ENCODE measurements at places on chromosomes 5 and 9.

DNA sequence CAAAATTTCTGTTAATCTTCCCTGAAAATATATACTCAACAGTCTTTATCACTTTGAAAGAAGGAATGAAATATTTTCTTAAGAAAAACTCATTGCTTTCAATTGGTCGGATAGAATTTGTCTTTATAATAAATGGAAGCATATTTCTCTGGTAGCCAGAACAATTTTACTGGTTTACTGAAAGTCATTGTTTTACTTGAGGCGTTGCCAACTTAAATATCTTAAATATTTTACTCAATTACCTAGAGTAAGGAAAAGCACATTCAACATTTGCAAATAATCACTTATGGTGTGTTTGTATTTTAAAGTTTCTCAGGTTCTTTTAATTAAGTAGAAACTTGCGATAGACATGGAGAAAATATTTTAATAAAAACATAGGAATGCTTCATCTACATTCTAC is 1181.7 kb downstream of the EFNA5 start:
- DNase-seq = no peak

DNA sequence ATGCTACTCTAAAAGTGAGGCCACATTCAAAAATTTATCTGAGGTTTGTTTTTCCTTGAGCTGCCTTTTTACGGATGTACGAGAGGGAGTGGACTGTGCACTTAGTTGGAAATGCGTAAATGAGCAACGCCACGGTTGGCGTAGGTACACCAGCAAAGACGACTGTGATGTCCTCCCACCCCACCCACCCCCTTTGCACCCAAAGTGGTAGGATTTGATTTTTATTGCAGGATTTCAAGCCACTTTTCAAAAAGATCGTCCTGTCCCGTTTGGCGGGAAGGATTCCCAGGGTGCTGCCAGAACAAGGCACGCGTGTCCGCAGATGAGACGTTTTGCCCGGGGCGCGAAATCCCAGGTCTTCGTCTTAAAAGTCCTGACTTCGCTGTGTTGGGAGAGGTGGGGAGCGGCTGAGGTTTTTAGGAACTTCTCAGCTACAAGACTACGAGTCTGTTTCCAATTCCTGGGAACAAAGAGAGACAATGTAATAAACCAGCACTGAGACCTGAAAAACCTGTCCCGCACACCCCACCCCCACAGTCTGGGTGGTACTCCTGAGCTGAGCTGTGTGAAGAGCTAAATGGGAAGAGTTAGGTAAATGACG is 1.0 kb upstream of the TLE1 start:
- no peak for DNase-seq

- no peak for DNase-seq
These were observed 27.5 kb upstream of the NCS1 start for GRCh38 chr9:130144703-130145102.

GRCh38 chr5:172482156-172483020 is 28.1 kb upstream of the SH3PXD2B start:
- DNase-seq = no peak

DNA sequence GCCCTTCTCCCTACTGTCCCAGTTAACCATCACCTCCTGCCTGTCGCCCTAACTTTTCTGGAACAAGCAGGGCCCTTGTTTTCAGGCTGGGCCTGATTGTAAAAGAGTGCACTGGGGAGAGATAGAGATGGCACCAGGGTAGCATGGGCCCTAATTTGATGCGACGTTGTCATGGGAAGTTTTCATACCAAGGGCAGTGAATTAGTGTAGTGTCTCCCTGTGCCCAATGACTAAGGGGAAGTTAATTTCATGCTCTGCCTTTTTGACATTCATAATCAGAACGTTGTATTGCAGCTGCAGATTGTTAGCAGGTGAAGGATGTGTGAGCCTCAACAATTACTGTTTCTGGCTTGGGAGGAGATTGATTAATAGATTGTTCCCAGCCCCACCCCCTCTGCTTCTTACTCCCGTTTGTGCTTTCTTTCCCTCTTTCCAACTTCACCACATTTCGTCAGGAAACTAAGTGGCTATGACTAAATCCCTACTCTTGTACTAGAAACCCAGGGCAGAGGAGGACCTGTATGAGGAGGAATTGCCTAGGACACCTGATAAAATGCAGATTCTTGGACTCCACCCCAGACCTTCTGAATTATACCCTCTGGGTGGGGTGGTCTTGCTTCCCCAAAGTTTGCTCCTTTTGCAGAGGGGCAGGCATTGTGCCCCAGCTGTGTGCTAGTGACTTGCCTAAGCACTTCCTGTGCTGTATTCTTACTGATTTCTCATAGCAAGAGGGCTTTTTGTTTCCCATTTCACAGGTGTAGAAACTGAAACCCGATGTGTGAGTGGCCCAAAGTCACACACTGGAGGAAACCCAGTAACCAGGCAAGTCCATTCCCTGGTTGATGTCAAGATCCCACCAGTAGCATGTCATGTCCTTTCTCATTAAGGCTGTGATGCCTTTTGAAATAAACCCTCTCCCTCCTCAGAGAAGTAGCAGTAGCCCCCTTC is 56.3 kb downstream of the DAB2IP start:
- DNase-seq = no peak

- DNase-seq = no peak
These were observed 15.9 kb upstream of the DUSP1 start for GRCh38 chr5:172786736-172787462.

DNA sequence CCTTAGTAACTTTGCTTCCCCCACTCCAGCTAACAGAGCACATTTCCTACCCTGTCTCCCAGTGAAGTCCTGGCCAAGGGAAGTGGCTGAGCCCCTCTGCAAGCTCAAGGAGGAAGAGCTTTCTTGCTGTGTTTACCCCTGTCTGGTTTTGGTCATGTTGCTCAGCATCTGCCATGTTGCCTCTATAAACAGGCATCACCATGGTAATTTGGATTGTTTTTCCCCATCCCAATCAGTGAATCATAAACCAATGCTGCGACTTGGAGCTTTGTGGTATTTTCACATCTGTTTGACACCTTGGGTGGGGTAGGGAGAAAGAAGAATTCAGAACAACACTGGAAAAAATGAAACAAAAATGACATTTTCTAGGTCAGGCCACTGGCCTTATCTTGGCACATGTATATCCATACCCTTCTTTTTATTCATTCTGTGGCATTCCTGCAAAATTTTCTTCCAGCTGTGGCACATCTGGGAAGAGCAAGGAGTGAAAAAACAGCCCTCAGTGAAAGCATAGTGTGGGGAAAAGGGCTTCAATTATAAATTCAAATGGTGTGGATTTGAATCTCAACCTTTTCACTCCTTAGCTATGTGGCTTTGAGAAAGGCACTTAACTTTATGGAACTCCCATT is 42.5 kb downstream of the SLIT3 start:
- no peak for DNase-seq

GRCh38 chr5:159120446-159120845 is 20.7 kb upstream of the EBF1 start:
- DNase-seq = no peak

GRCh38 chr5:150599917-150600511 is 40.4 kb upstream of the SYNPO start:
- no peak for DNase-seq

DNA sequence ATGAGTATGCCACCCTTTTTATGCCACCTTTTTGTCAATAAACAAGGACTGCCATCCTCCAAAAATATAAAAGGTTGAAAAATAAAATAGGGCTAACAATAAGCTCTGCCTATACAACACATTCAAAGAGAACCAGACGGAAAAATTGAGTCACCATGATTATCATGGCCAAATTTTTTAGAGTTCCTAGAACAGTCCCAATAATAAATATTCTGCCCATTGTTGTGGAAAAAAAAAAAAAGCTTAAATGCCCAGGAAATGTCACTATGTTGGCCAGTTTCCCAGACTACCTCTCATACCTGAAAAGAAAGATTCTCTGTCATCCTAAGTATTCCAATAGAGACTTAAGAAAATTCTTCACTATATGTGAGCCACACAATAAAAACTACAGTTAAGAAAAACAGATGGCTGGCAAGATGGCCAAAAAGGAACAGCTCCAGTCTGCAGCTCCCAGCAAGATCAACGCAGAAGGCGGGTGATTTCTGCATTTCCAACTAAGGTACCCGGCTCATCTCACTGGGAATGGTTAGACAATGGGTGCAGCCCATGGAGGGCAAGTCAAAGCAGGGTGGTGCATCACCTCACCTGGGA is 149.0 kb downstream of the TMEM161B start:
- no peak for DNase-seq

DNA sequence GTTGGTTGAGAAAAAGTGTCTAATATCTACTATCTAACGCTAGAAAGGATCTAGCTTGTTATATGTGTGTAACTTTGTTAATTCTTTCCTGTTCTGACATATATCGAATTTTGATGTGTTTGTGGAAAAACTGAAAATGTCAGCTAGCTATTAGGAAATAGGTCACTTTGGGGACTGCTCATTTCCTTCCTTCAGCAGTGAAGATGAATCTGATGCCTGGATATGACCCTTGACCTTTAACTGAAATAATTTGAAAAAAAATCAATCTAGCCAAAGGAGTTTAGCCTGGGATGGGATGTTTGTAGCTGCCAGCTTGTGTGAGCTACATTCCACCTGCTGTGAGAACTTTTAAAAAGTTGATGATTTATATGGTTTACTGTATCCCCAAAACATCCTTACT is 66.8 kb downstream of the CD180 start:
- DNase-seq = no peak

DNA sequence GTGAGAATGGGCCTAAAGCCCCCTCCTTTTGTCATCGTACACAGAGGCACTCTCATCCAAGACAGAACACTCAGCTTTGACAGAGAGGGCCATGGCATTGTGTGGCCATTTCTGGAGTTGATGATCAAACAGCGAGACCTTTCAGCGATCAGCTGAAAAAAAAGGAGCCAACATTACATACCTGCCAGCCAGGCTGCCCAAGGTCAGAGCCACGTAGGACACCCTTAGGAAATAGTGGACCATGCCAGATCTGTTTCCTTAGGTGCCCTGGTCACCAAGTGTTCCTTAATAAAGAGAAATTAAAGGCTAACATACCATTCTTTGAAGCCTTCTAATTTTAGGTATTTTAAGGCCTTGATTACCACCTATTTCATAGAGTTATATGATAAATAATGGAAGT is 105.5 kb upstream of the PRLR start:
- no peak for DNase-seq

GRCh38 chr5:32539981-32540845 is 45.1 kb upstream of the SUB1 start:
- DNase-seq = no peak

GRCh38 chr5:64930672-64931318 is 162.1 kb downstream of the CWC27 start:
- DNase-seq = no peak

DNA sequence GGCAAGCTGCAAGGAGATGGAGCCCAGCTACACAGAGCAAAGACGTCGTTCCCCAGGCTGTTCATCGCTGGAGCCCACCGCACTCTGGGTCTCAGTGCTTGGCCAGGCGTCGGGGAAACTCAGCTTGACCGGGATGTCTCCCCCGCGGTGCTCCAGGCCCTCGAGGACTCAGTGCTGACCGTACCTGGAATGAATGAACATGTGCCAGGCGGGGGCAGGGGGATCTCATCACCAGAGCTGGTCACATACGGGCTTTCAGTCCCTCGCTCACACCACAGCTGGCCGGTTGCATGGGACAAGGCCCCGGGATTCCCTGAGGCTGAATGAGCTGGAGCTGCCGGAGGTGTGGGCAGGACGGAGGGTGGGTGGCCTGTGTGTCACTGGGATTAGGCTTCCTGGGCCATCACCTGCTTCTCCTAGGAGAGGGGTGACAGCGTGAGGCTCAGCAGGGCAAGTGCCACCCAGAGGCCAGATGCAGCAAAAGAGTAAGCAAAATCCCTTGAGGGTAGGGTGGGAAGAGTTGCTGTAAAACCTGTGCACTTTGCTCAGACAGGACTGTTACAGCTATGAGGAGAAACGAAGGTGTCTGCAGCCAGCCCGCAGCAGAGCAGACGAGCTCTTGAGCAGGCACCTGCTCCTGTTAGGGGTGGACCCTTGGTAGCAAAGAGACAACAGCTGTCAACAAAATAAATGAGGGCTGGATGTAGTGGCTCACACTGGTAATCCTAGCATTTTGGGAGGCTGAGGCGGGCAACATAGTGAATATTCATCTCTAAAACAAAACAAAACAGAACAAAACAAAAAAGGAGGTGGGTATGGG is 70.7 kb upstream of the RAPGEF1 start:
- DNase-seq = no peak

DNA sequence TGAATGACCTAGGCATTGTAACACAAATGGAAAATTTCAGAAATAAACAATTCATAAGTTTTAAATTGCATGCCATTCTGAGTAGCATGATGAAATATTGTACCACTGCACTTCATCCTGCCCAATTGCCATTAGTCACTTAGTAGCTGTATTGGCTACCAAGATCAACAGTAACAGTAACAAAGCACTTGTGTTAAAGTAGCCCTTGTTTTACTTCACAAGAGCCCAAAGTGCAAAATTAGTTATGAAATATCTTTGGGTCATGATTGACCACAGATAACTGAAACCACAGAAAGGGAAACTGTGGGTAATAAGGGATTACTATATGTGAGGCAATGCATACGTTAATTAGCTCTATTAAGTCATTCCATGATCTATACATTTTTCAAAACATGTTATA is 33.3 kb upstream of the RORB start:
- DNase-seq = no peak

All from stimulated activated CD4-positive, alpha-beta T cell treated with anti-CD3 and anti-CD28 coated beads, Interleukin-2, amount 100 ng/mL, for 24 hours (primary cell).